ENCODE measurements at places on chromosomes 4 and X.
A peak's percentile ranks its signal among the peaks of the same experiment; 100 is the strongest.

- DNase-seq, result no peak
Measured at GRCh38 chr4:48032721-48033120, 16.1 kb downstream of the NIPAL1 start.

DNA sequence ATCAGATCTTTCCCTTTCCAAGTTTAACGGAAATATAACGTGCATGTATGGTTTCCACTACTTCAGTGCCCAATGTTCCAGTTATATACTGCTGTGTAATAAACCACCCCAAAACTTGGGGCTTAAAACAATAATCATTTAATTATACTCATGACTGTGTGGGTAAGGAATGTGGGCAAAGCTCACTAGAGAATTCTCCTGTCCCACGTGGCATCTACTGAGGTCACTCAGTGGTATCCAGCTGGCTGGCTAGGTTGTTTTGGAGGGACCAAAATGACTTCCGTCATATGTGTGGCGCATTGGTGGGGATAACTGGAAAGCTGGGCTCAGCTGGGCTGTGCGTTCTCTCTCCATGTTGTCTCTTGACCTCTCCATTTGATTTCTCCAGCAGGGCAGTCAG is 18.5 kb downstream of the ZCCHC18 start:
- DNase-seq, result no peak

DNA sequence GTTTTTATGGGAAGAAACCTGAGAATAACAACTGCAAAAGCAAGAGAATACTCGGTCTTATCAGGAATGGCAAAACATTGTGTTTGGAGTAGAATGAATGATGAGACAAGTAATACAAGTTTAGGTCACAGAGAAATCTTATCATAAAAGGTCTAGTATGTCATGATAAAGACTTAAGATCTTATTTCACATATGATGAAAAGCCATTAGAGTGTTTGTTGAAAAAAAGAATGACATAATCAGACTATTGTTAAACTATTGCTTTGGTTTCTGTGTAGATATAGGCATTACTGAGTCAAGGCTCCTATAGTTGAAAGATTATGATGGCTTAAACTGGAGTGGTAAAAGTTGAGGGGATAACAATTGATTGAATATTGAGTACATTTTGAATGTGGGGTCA is 603.6 kb downstream of the CCSER1 start:
- no peak for DNase-seq

- no peak for DNase-seq
Measured at GRCh38 chrX:46029777-46030176, 515.4 kb downstream of the ZNF674 start.

- no peak for DNase-seq
Measured at GRCh38 chr4:99529228-99529627, 18.4 kb downstream of the C4orf17 start.

GRCh38 chr4:73068491-73069337 is 802 bp downstream of the COX18 start:
- peak; percentile 26 for DNase-seq

Measured in stimulated activated naive CD8-positive, alpha-beta T cell treated with anti-CD3 and anti-CD28 coated beads, Interleukin-15, amount 100 ng/mL, for 72 hours (primary cell).